ENCODE measurements at places on chromosomes 3 and 15. TPM values are rescaled to one million over a fixed set of nuclear protein-coding genes. Genes with fewer than 3 reads are reported as not detected.

The PDIA3 gene
- polyA plus RNA-seq, result 182 TPM

The OIP5 gene
- 3.4 TPM for polyA plus RNA-seq

GRCh38 chr3:43854283-43854682 lies 163.5 kb downstream of the ABHD5 start:
- no peak for DNase-seq

GRCh38 chr3:138362538-138362937 lies 14.2 kb downstream of the MRAS start:
- no peak for DNase-seq

GRCh38 chr3:188077160-188077799 lies 76.7 kb upstream of the LPP start:
- no peak for DNase-seq

DNA sequence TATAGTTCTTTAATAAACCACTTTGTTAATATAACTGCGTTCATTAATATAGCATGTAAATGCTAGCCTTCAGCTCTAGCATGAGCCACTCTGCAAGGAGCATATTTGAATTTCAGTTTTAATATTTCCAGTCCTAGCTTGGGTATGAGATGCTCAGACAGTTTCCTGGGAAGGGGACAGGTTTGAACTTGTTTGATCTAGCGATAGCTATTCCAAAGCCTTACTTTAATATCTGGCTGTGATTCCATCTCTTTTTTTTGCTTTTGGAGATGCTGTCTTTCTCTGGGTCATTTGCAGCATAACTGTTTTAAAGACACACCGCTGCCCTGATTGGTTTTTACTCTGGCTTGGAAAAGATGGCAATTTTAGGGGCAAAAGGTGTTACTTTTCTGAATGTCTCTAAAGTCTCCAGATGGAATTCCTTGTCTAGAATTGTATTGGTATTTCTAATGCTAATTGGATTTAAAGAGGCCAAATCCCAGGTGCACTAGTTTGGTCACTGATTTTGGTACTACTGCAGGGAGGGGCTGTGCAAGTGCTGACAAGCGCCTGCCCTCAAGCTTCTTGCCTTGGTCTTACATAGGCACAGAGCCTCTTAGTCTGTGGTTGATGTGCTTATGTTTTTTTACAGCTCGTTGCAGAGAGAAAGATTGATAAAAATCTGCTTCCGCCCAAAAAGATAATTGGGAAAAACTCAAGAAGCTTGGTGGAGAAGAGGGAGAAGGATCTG lies 2.8 kb downstream of the NISCH start:
- DNase-seq, result no peak

- no peak for DNase-seq
Observed at GRCh38 chr15:68565234-68565633, 13.6 kb upstream of the CORO2B start.

- DNase-seq, result no peak
Observed at GRCh38 chr3:130835483-130835882, 58.4 kb upstream of the ATP2C1 start.

Data from hindlimb muscle (tissue), 1 donor.